ENCODE measurements at places on chromosomes 13 and 19. TPM values are rescaled to one million over a fixed set of nuclear protein-coding genes. Genes with fewer than 3 reads are reported as not detected.

The ASPDH gene
- total RNA-seq = not detected

The CCNA1 gene
- total RNA-seq = 1.8 TPM

DNA sequence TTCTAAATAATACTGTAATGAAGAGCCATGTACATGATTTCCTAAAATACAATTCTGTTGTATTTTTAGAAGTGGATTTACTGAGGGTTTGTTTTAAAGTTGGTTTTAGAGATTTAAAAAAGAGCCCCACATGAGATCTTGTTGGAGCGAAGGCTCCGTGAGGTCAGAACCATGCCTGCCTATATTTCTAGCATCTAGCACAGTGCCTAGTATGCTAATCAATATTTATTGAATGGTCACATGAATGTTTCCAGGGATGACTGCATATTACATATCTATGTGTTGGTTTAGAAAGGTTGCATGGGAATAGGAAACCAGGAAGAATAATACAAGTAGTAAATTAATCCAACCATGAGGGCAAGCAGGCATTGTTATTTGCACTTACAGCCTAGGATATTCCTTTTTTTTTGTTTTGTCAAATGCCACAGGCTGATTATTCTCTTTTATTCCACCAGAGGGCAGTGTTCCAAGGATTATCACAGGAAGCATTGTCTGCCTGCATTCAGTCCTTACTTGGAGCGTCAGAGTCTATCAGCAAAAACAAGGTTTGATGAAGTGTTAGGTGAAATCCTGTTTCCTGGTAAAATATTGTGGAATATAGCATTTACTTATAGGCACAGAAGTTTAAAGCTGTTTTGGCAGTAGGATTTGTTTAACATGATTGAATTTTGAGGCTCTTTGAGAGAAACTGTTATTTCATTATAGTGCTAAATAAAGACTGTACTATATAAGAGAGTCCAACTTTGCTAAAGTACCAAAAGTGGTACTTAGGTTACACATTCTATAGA lies 46.8 kb downstream of the COG3 start:
- DNase-seq = peak; percentile 44

DNA sequence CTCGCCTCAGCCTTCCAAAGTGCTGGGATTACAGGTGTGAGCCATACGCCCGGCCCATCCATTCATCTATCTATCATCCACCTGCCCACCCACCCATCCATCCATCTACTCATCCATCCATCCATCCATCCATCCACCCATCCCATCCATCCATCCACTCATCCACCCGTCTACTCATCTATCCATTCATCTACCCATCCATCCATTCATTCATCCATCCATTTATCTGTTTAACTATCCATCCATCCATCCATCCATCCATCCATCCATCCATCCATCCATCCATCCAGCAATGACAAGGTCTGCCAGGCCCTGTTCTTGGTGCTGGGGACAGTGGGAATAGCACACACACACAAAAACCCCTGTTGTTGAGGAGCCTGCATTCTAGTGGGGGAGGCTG lies 4.5 kb downstream of the VAV1 start:
- DNase-seq = no peak

DNA sequence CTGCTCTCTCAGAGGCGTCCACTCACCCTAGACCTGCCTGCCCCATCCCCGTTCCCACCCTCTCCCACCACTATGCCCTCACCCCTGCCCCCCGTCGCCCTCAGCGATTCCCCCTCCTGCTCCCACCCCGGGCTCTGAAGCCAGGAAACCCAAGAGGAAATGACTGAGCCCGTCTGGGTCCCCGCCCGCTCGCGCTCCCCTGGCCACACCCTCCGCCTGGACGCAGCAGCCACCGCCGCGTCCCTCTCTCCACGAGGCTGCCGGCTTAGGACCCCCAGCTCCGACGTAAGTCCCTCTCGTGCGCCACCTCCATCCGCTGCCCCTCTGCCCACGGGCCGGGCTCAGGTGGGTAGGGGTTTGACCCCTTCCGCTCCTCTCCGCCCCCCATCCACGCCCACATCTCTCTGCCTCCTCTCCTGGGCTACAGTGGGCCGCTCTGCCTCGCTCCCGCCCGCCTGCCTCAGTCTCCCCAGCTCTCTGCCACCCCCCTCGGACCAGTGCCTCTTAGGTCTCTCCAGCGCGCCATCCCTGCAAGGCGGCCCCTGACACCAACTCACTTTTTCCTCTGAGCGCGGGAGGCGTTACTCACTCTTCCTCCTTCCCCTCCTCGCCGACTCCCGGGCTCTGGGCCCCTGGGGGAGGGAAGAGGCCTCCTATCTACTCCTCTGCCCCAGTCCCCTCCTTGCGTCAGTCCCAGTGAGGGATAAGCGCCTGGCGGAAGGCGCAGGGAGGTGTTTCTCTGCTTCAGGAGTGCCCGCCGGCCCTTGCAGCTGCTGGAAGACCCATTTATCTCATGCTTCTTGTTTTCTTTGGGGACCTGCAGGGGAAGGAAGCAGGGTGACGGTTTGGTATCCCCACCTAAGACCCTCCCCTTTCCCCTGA lies at the start of gene FXYD5:
TSS of gene FXYD5 (plus strand) at position 211 of the 882 bp plus-strand sequence. CDS start 816 bp downstream, outside the sequence.
- peak; percentile 86 for DNase-seq

DNA sequence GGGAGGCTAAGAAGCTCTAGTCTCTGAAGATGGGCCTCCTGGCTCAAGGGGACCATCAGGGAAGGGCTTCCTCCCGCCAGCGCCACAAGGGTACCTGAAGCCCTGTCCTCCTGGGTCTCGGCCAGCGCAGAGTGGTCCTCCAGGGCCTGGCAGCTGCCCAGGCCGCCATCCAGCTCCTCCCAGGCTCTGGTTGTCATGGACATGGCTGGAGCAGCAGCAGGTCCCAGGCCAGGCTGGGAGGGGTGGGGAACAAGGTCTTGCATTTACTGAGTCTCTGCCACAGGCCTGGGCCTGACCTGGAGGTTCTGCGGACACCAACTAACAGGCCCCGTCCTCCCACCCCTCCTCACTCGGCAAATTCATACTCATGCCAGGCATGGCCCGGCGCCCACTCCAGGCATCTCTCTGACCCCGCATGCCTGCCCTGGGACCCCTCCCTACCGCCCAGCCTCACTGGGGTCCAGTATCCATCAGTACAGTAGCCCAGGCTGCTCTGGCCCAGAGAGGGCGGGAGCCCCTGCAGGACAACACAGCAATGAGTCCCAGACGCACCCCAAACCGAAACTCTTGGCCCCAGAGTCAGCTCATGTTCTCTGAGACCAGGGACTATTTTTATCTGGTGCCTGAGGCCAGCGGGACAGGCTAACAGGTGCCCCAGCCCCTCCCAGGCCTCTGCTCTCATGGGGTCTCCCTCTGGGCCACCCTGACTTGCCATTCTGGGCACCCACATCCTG lies 938 bp downstream of the JSRP1 start:
- DNase-seq = no peak

Measured in activated T-cell treated with anti-CD3 and anti-CD28 coated beads, Interleukin-2, amount 50 U/mL, for 72 hours (primary cell).